ENCODE measurements at places on chromosomes 5 and 9.
A peak's percentile ranks its signal among the peaks of the same experiment; 100 is the strongest.

DNA sequence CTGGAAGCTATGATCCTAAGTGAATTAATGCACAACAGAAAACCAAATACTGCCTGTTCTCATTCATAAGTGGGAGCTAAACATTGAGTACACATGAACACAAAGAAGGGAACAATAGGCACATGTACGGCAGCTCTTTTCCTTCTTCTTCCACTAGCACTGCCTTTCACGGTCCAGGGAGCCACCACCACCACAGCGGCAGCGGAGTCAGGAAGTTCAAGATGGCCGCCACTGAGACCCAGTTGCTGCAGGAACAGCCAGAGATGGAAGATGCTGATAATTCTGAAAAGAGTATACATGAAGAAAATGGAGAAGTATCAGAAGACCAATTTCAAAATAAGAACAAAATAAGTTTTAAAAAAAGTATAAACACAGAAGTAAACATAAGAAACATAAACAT, 39.5 kb upstream of the TNFSF15 start:
- no peak for DNase-seq

- DNase-seq: peak; percentile 95
Measured at GRCh38 chr5:178940569-178941360, at the start of gene ZNF454. Gene ZNF454, plus strand, starts transcription at chr5:178941198. Its CDS starts 1,594 bp downstream, at chr5:178942792.

GRCh38 chr9:34590381-34591247, 1.1 kb upstream of the CNTFR start:
- peak; percentile 62 for DNase-seq

DNA sequence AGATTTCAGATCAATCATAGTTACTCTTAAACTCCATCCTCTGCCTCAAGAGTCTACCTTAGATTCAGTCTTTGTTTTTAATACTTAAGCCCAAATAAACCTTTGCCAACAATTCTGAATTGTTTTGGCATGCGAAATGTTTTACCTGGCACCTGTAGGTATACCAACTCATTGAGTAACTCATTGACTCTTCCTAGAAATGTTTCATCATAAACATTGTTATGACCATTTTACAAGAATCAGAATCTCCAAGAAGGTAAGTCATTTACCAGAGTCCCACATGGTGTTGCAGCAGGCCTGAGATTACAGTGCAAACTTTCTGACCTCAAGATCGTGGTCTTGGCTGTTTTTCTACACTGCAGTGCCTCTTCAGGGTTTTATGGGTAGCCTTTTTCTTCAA, 750.4 kb downstream of the BRINP1 start:
- no peak for DNase-seq

DNA sequence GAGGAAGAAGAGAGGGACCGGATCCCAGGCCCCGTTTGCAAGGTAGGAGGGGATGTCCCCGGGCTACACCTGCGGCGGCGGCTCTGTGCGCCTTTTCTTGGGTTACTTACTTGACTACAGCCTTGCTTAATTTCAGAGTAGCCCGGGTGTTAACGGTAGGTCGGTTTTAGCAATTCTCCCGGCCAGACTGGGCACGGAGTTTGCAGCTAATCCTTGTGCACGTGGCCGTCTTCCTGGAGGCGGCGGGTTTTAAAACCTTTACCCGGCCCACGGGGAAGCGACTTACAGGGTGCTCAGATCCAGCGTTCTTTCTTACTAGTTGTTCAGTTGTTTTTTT, 313 bp downstream of the BRIX1 start:
- no peak for DNase-seq

GRCh38 chr5:93151896-93152295, 429.1 kb downstream of the NR2F1-AS1 start:
- DNase-seq: no peak

- no peak for DNase-seq
Measured at GRCh38 chr5:37881359-37881758, 41.5 kb upstream of the GDNF start.

DNA sequence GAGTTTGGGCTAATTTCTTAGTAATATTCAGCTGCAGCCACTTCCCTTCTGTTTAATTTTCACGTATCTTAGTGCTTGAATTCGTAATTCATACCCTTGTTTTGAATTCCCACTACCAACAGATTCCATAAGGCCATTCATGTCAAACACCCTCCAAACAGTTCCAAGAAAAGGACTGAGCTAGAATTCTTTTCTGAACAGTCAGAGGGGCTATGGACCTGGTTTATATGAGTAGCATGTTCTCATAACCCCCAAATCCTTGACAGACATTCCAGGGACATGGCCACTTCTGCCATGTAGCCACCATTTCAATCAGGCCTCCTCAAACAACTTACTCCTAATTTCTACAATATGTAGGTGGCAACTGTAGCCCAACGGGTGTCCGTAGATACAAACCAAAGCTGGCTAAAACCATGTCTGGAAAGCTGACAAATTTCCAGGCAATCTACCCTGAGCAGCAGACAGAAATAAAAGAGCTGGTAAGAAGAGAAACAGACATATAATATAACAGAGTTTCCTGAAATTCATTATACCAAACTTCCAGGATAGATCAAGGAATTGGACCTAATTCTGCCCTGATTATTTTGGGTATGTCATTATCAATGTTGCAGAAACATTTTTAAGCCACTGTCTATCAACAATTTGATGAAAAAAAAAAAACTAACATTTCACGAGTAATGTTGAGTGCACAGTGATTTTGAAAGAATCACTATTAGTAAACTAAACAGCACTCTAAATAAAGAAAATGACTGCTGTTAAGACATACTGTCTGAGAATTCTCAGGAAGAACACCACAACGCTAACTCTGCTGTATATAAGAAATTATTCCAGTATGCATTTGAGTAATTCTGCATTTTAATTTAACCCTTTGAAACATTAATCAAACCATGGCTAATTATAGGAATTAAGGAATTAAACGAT, 40.7 kb downstream of the EBF1 start:
- DNase-seq: no peak

DNA sequence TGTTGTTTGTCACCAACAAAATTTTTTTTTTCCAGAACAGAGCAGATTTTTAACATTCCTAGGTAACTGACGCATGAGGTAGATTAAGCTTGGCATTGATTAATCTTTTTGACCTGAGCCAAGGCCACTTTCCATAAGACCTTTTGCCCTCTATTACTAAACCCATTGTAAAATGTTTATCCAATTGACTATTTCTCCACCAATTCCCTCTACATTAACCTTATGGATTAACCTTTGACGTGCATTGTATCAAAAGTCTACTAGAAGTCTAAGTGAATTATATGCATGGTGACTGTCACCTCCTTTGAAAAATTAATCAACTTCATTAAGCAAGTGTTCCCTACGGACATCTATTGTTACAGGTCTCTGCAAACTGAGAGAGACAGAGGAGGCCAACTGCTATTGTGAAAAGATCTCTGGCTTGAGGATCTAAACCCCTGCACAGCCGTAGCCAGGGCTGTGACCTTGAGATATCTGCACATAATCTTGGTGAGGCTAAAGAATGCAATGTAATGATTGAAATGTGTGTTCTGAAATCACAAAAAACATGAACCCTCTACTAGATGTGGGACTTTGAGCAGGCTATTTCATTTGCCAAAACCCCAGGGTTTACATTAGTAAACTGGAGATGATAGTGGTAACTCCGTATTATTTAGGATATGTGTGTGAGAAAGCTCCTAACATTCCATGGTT, 632.2 kb downstream of the TLR4 start:
- no peak for DNase-seq

GRCh38 chr5:78930721-78931120, 54.4 kb downstream of the ARSB start:
- DNase-seq: no peak

DNA sequence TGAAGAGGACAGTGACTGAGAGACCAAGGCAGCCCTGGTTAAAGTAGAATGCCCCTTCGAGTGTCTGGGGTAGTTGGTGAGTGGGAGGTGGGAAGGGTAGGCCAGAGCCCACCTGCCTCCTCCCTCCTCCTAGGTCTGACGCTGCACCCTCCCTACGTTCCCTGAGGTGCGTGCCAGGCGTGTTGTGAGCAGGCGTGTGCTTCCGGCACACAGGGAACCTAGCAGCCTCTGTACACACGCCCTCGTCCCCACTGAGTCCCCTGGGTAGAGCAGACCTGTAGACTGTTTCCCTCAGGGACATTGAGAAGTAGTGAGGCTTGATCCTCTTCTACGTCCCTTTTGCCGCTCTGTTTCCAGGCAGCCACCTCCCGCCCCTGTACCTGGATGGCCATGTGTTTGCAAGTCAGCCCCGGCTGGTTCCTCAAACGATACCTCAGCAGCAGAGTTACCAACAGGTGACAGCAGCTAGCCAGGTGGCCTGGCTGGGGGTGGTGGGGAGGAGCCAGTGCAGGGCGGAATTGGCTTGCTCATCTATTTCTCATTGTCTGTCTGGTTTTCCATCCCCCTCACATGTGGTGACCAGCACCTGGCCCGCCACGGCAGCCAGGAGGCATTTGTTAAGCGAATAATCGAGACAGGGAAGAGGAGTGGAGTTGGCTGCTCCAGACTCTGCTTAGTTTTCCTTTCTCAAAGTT, 16.8 kb upstream of the POMT1 start:
- DNase-seq: no peak

- no peak for DNase-seq
Measured at GRCh38 chr9:5863092-5863746, 27.5 kb upstream of the MLANA start.

- no peak for DNase-seq
Measured at GRCh38 chr5:26727916-26728315, 310.5 kb downstream of the CDH9 start.

DNA sequence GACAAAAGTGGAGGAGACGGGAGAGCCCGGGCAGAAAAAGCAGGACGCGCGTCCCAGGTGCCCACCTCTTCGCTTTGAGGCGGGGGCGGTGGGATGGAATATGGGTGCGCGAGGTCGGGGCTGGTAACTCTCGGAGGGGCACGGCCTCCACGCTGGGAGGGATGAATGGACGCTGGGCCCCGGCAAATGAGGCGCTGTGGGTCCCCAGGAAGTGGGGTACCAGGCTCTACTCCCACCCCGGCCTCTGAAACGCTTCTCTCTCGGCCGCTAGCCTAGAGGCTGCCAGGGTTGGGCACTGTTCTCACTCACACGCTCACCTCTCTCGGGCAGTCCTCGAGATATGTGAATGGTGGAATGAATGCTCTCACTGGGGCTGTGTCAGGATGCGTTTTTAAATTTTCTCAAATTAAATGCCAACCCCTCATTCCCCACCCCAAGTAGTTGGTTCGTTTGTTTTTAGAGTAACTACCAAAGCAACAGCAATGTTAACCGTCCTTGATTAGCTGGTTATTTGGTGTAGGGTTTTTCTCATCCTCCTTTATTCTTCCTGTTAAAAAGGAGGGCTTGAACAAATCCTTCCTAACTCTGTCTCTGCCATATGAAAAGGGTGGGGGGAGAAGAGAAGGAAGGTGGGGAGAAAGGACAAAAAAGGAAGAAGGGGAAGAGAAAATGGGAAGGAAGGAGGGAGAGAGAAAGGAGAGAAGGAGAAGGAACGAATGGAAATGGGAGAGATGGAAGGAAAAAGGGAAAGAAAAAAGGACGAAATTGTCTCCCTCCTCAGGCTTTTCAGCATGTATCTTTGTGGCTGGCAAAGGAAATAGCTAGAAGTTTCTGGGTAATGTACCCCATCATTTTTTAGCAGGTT, 1.3 kb upstream of the EBF1 start:
- peak; percentile 55 for DNase-seq

DNA sequence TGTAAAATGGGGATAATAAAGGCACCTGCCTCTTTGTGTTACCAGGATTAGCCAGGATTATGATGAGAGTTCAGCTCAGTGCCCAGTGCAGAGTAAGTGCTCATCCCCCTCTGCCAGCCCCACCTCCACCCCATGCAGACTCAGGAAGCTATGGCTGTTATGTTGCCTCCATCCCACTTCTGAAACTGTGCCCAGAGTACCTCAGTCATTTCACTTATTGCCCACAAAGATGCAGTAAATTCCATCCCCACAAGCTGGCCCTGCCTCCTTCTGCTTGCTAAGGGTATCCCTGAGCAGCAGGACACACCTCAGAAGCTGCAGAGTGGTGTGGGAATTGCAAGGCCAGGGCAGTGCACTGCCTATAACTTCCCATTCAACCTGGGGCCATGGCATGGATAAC, 415.1 kb downstream of the SPOCK1 start:
- no peak for DNase-seq

GRCh38 chr9:113602126-113603047, 138.9 kb downstream of the RGS3 start:
- DNase-seq: peak; percentile 91

GRCh38 chr5:133026664-133027153, 360 bp upstream of the ZCCHC10 start:
- DNase-seq: no peak

- DNase-seq: no peak
Measured at GRCh38 chr5:21919414-21920022, 933.6 kb downstream of the CDH12 start.

DNA sequence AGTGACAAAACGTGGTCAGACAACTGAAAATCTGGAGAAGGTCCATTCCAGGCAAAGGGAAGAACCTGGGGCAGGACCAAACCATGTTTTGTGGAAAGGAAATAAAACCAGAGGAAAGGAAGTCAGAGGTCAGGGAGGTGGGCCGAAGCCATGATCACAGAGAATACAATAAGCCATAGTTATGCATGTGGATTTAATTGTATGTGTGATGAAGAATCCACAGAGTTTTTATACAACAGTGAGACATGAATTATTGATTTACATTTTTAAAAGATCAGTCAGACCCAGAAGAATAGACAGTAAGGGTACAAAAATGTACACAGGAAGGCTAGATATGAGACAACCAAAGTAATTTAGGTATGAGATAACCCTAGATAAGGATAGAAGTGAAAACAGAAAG, 20.8 kb downstream of the TTC33 start:
- DNase-seq: no peak

DNA sequence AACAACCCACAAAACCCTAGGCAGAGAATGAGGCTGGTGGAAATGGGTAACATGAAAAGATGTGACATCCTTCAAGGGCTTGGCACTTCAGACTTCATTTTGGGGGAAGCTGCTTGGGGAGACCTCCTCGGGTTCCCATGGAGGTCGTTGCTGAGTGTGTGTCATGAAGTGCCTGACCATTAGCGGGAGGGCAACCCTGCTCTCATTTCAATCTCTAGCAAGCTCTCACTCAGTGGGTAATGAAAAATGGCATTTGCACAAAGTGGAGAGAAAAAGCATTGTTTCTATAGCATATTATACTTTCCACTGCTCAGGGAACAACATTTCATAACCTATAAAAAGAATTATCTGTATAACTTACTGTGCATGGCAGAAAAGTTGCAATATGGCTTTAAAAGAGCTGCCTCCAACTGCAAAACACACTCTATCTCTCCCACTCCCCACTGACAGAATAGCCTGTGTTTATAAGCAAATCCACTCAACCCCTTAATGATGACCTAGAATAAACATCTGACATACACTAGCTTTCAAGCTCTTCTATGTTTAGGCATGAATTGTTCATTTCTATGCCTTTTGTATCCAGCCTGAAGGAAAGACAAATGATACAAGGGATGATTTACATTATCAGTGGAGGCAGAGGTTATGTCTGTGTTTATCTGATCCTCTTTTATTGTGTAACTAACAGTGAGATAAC, 357.2 kb downstream of the ZSWIM6 start:
- DNase-seq: no peak

GRCh38 chr9:99052815-99053715, 51.8 kb upstream of the TGFBR1 start:
- no peak for DNase-seq

Data from left hindlimb (tissue), 1 donor.